ENCODE measurements at places on chromosomes 4 and X.
A peak's percentile ranks its signal among the peaks of the same experiment; 100 is the strongest.

GRCh38 chrX:36160081-36160480 is 240.5 kb downstream of the CFAP47 start:
- DNase-seq, result no peak
- no peak overlapping the region for H3K4me3 ChIP-seq
- H3K36me3 ChIP-seq, result no peaks in the 10 kb centered on the region
- H3K4me1 ChIP-seq, result no peaks in the 10 kb centered on the region

DNA sequence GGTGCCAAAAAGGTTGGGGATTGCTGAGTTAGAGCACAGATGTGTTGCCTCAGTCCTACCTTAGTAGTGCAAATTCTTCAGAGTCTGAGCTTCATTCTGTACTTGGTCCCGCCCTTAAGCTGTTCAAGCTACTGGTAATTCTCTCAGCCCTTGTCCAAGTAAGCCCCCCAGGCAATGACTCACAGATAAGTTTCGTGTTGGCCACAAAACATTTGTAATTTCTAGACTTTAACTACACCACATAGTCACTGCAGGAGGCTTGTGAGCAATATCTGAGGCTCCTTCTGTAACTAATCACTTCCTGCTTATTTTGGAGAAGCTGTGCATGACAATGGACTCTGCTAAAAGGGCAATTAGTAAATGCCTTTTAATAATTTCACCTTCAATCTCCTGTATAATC is 1420.5 kb downstream of the PCDH7 start:
- no peaks in the 10 kb centered on the region for H3K36me3 ChIP-seq
- no peak for DNase-seq

- no peak overlapping the region for H3K4me3 ChIP-seq
- no peak for DNase-seq
- H3K4me1 ChIP-seq, result no peaks in the 10 kb centered on the region
Measured at GRCh38 chr4:61049018-61049417, 151.1 kb upstream of the ADGRL3 start.

DNA sequence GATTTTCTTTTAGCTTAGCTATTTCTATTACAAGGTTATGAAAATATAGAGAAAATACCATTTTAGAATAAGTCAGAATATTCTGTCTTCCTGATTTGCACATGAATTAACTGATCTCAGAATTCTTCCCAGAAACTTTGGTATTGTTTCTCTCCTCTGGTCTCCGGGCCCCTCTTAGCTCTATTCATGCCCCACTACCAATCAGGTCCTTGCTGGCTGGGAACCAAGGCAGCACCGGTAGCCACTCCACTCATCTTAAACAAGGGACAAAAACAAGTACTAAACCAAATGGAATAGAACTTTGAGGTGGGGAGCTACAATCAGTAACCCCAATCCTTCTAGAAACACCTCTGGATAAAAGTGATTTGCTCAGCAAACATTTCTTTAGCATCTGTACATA is 64.3 kb downstream of the GPC3 start:
- no peak overlapping the region for H3K27ac ChIP-seq
- H3K4me3 ChIP-seq, result no peak overlapping the region
- no peaks in the 10 kb centered on the region for H3K36me3 ChIP-seq
- H3K4me1 ChIP-seq, result no peaks in the 10 kb centered on the region
- no peaks in the 10 kb centered on the region for H3K27me3 ChIP-seq

DNA sequence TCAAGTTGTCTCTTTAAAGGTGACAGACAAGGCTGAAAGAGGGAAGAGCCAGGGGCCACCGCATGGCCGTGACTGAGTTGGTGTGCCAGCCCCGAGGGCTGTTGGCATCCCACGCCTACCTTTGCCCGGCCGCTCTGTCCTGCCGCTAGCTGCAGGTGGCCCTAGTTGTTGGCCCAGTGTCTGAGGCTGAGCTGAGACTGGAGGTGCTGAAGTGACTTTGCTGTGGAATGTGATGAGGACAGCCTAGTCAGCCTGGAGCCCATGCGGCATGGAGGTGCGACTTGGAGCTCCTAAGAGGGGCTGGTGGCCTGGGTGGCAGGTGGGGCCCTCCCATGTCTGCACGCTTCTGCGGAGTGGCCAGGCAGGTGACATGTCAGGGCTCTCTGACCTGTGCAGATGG is 6.6 kb downstream of the TADA2B start:
- no peak overlapping the region for H3K27ac ChIP-seq
- no peaks in the 10 kb centered on the region for H3K36me3 ChIP-seq
- H3K4me1 ChIP-seq, result peaks cover 70% of the 10 kb centered on the region
- H3K27me3 ChIP-seq, result no peaks in the 10 kb centered on the region
- no peak overlapping the region for H3K4me3 ChIP-seq
- DNase-seq, result no peak

DNA sequence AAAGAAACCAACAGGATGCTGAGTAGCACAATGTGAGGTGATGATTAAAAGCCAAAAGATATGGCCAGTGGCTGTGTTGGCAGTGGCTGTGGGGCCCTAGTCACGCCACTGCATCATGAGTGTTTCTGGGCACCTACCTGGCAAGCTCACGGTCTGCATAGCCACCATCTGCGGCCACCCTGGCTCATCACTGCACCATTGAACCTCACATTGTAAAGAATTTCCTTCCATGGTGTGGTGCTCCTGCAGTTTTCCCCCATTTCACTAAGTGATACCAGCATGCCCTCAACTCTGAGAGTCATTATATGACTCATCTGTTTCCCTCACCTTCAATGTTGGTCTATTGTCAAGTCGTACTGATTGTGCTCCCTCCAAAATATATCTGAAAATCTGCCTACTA is 45.5 kb upstream of the CLNK start:
- no peak overlapping the region for H3K4me3 ChIP-seq
- no peak overlapping the region for H3K27ac ChIP-seq
- DNase-seq, result no peak
- H3K27me3 ChIP-seq, result no peaks in the 10 kb centered on the region
- no peaks in the 10 kb centered on the region for H3K36me3 ChIP-seq
- no peaks in the 10 kb centered on the region for H3K4me1 ChIP-seq

DNA sequence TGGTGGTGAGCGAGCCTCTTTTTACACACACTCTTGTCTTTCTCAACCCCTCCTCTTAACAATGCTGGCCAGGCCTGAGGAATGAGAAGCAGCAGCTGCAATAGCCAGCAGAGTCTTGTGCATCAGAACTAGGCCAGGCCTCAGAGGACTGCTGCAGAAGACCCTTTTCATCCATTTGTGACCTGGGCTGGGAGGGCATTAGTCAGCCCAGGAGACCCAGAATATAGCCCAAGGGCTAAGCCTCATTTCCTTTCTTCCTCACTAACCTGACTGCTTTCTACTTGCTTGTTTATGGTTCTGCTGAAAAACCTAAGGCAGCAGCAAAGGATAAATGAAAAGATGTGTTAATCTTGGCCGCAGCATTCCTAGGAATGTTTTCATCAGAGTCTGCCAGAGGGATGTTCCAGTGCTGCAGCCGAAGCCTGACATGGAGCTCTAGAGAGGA is 254.7 kb upstream of the AR start:
- H3K36me3 ChIP-seq, result no peaks in the 10 kb centered on the region
- H3K4me1 ChIP-seq, result no peaks in the 10 kb centered on the region
- H3K27ac ChIP-seq, result no peak overlapping the region
- no peak for DNase-seq
- no peak overlapping the region for H3K4me3 ChIP-seq

DNA sequence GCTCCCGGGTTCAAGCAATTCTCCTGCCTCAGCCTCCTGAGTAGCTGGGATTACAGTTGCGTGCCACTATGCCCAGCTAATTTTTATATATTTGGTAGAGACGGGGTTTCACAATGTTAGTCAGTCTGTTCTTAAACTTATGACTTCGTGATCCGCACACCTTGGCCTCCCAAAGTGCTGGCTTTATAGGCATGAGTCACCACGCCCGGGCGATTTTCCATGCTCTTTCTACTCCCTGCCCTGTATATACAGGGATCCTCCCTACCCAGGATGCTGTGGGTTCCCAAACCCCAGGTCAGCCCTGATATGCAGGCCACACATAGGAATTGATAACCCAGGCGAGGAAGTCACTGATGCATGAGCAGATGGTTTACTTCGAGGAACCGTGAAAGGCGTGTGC is 31.4 kb downstream of the SSX5 start:
- no peaks in the 10 kb centered on the region for H3K36me3 ChIP-seq
- no peaks in the 10 kb centered on the region for H3K4me1 ChIP-seq
- no peak overlapping the region for H3K27ac ChIP-seq
- DNase-seq, result no peak

- DNase-seq, result peak; percentile 13
- no peak overlapping the region for H3K4me3 ChIP-seq
- H3K27ac ChIP-seq, result no peak overlapping the region
- no peaks in the 10 kb centered on the region for H3K27me3 ChIP-seq
- no peaks in the 10 kb centered on the region for H3K36me3 ChIP-seq
Measured at GRCh38 chrX:147550217-147550616, 361.5 kb upstream of the FMR1 start.

- no peak overlapping the region for H3K4me3 ChIP-seq
- DNase-seq, result peak; percentile 3
- no peaks in the 10 kb centered on the region for H3K36me3 ChIP-seq
- H3K4me1 ChIP-seq, result no peaks in the 10 kb centered on the region
Measured at GRCh38 chrX:108199691-108200090, 108.1 kb downstream of the ATG4A start.

DNA sequence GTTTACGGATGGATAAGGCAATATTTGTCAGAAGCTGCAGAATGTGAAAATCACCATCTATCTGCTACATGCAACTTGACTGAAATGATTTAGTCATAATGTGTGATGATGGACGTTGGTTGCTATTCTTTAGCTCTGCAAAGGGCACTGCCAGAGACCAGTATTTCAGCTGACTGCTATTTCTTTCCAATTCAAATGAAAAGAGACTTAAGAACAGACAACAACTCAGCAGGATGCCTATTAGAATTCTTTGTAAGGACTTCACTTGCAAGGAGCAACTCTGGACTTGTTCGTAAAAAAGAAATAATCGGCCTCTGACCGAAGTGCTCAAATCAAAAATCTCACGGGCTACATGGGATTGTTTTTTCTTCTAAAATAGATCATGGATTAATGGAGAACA is 262.7 kb downstream of the DHX15 start:
- DNase-seq, result no peak
- no peaks in the 10 kb centered on the region for H3K4me1 ChIP-seq
- no peaks in the 10 kb centered on the region for H3K36me3 ChIP-seq
- no peak overlapping the region for H3K4me3 ChIP-seq

DNA sequence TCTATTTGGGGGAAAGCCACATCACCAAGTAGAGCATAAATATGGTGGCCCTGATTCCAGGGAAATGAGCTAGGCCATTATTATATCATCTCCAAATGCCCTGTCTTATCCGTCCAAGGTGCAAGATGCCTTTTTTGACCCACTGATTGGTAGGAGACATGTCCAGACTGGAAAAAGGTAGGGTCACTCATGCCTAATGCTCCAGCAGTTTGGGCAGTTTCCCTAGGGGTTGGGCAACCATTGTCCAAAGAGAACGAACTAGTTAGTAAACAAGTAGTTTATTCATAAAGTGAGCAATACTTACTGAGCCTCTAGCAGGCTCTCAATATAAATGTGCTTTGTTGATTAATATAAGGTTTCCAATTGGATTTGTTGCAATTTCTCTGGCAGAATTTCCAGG is 6.2 kb downstream of the FHDC1 start:
- no peaks in the 10 kb centered on the region for H3K36me3 ChIP-seq
- no peak overlapping the region for H3K27ac ChIP-seq
- H3K4me1 ChIP-seq, result peaks cover 9% of the 10 kb centered on the region
- DNase-seq, result no peak
- no peak overlapping the region for H3K4me3 ChIP-seq
- no peaks in the 10 kb centered on the region for H3K27me3 ChIP-seq

GRCh38 chr4:87555773-87556619 is 26.8 kb upstream of the SPARCL1 start:
- no peaks in the 10 kb centered on the region for H3K27me3 ChIP-seq
- H3K4me1 ChIP-seq, result no peaks in the 10 kb centered on the region
- no peak for DNase-seq
- H3K27ac ChIP-seq, result no peak overlapping the region
- H3K36me3 ChIP-seq, result no peaks in the 10 kb centered on the region
- H3K4me3 ChIP-seq, result no peak overlapping the region

GRCh38 chr4:244471-244870 is 60.8 kb downstream of the ZNF732 start:
- H3K4me3 ChIP-seq, result no peak overlapping the region
- H3K27me3 ChIP-seq, result no peaks in the 10 kb centered on the region
- peak; percentile 60 for DNase-seq

GRCh38 chr4:119118397-119118796 is 17.2 kb upstream of the MYOZ2 start:
- H3K27ac ChIP-seq, result no peak overlapping the region
- no peaks in the 10 kb centered on the region for H3K36me3 ChIP-seq
- DNase-seq, result no peak
- H3K27me3 ChIP-seq, result no peaks in the 10 kb centered on the region

GRCh38 chrX:110038900-110039299 is 36.0 kb downstream of the TMEM164 start:
- H3K36me3 ChIP-seq, result no peaks in the 10 kb centered on the region
- H3K27ac ChIP-seq, result no peak overlapping the region
- no peak overlapping the region for H3K4me3 ChIP-seq
- no peak for DNase-seq
- H3K27me3 ChIP-seq, result no peaks in the 10 kb centered on the region

GRCh38 chrX:133250184-133251100 is 32.3 kb upstream of the TFDP3 start:
- H3K4me1 ChIP-seq, result no peaks in the 10 kb centered on the region
- H3K27me3 ChIP-seq, result no peaks in the 10 kb centered on the region
- no peak for DNase-seq
- no peak overlapping the region for H3K4me3 ChIP-seq

DNA sequence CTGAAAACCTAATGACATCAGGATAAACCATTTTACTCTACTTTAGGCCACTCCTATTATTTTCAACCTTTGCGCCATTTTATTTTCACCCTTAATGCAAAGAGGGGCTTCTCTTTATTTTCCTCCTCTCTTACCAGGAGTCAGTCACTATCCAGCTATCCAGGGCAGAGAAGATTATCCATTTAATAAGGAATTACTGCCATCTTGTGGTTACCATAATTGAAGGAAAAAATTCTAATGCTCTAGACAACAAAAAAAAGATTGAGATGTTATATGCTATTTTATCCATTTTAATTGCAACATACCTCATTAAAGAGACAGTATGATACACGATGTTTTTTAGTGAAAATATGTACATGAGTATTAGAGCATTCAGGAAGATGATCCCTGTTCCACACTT is 514.5 kb upstream of the FAM241A start:
- H3K4me3 ChIP-seq, result no peak overlapping the region
- no peak for DNase-seq
- H3K36me3 ChIP-seq, result no peaks in the 10 kb centered on the region

- no peak overlapping the region for H3K27ac ChIP-seq
- no peaks in the 10 kb centered on the region for H3K36me3 ChIP-seq
- H3K4me3 ChIP-seq, result no peak overlapping the region
- H3K27me3 ChIP-seq, result no peaks in the 10 kb centered on the region
Measured at GRCh38 chr4:147957446-147957845, 225.6 kb downstream of the ARHGAP10 start.
